ENCODE measurements at places on chromosomes 3 and 15.

- no peak for DNase-seq
These were observed 58.8 kb downstream of the ARHGAP31 start for GRCh38 chr3:119352863-119353527.

GRCh38 chr15:66805202-66805885 lies 103.3 kb downstream of the SMAD6 start:
- DNase-seq: no peak

DNA sequence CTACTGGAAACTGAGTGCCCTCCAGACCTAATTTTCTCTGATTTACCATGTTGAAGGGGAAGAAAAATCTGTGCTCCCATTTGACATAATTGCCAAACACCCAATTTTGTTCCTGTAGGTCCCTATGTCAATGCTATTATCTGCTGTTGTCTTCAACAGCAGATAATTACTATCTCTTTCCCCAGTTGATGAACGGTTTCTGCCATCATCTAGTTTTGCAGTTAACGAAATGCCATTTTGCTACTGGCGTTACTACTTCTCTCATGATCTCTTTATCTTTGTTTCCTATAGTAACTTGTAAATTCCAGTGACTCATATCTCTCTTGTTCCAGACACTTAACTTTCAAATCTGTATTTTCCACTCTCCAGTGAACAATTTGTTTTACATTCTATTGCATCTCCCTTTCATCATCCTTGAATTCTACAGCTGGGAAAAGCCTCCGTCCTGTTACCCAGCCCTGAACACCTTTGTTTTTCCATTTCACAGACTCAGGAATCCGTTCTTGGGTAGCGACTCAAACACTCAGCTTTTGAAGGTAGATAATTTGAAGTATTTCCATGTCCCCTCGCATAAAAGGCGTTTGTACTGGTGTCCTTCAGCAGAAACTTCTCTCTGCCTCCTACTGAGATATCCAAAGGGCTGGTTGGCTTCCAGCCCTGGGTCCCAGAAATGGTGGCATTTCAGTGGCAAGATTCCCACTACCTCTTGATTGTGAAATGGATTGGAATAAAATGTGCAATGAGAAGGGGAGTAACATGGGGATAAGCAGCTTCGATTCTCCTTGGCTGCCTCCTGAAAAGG lies 111.7 kb downstream of the FOXB1 start:
- no peak for DNase-seq

- no peak for DNase-seq
These were observed 389.1 kb upstream of the TPRG1 start for GRCh38 chr3:188782613-188783124.

DNA sequence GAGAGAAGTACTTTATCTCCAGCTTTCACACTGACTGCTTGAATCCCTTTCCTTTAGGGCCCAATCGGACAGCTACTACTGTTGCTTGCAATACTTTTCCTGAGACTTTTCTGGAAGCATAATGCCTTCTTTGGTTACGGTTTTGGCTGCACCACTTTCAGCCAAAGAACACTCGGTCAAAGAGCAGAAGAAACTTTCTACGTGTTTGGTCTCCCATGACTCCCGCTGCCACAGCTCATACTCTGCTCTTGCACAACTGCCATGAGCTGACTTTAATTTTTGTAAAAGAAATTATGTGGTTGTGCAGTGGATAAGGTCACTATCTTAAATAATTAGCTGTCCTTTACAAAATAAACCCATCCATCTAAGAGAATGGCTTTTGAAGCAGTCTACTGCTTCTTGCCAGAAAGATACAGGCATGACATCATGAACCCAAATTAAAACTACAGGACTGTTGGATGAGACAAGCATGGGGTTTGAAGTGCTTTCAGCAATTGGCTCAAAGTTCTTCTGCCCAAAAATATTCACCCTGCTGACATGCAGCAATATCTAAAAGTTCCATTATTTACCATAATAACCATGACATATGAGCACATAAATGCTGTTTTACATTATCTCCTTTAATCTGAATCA lies 42.0 kb downstream of the PROS1 start:
- DNase-seq: no peak

DNA sequence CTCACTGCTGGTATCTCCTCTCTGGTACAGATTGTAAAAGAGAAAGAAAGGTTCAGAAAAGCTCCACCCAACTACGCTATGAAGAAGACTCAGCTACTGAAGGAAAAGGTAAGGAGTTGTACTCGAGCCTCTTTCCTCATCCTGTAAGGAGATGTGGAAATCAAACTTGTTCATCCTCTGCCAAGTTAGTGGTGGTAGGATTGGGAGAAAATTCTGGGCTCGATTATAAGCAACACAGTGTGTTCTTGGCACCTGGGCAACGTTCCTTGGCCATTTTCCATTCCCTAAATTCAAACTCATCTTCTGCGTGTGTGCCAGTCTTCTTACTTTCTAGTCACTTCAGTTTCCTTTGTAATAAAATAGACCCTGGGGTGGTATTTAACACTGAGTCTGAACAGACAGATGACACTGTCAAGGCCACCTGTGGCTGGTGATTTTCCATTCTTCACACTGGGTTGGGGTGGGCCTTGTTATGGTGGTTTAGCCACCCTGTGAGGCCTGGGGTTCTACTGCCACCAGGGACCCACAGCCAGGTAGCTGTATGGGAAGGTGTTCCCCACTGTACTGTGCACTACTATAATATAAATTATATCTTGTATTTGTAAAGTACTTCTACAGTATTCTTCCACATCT lies 17.1 kb upstream of the ITPKA start:
- DNase-seq: no peak

- DNase-seq: no peak
These were observed 12.5 kb downstream of the GLDN start for GRCh38 chr15:51353976-51354375.

DNA sequence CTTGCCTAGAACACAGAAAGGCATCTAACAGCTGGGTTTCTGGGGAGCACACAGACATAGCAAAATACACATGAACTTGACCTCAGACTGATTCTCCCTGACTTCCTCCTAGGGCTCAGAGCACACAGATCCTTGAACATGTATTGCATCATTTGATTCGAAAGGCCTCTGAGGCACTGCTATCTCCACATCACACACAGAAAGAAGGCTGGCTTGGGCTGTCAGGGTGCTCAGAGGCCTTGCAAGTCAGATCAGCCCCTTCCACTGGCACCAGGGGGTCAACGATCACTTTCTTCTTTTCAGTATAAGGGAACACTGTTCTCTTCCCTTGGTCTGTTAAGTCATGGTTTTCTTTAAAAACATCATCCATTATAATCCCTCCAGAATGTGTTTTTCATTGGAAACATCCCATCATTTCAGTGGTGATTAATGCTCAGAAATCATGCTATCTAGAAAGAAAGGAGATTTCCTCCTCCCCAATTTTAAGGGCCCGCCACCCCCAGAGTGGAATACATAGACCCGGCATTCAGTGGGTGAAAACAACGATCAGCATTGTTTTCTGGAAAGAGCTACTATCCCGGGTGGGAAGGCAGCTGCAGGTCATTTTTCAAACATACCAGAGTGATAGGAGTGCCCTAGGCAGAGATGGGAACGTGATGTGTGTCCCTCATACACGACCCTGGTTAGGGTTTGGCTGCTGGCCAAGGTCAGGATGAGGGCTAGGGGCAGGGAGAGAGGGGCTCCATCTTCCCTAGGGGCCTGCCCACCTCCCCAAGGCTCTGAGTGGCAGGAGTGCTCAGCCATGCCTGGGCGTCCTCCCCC lies 253.3 kb upstream of the LYSMD4 start:
- no peak for DNase-seq

- no peak for DNase-seq
These were observed 857.3 kb downstream of the TUSC7 start for GRCh38 chr3:117566926-117567325.

GRCh38 chr3:88991496-88991895 lies 115.9 kb upstream of the EPHA3 start:
- no peak for DNase-seq

DNA sequence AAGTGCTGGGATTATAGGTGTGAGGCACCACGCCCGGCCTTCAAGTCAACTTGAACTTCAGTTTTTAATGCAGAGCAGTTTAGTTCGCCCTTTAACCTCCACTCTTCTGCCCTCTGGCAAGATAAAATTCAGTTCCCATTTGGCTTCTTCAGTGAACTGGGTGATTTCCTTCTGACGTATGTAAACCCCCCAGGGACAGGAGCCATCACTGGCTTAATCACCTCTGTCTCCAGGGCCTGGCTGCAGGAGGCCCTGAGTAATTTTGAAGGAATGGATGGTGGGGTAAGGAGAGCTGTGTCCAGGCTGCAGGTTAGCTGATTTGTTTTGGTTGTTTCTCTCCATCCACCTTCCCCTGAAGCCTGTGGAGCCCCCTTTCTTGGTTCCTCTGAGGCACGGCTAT lies 11.9 kb downstream of the MCM2 start:
- DNase-seq: no peak

- DNase-seq: no peak
These were observed 70.3 kb downstream of the MYLK start for GRCh38 chr3:123813876-123814275.

GRCh38 chr15:51932161-51932560 lies 39.4 kb downstream of the LEO1 start:
- no peak for DNase-seq

GRCh38 chr3:17730318-17730967 lies 12.0 kb downstream of the TBC1D5 start:
- DNase-seq: no peak

DNA sequence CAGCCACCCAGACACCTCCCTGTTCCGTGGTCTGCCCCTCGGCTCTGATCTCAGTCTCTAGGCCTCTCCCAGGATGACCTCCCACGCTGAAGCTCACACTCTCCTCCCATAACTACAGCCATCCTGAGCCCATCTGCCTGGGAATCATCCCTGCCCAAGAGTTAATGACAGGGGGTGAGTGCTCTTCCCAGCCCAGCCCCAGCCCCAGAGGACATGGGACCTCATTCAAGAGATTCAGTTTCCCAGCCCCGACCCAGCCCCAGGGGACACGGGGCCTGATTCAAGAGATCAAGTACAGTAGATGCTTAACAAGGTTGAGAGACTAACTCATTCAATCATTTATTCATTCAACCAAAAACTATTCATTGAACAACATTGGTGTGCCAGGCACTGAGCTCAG lies 272.0 kb downstream of the XXYLT1 start:
- no peak for DNase-seq

- no peak for DNase-seq
These were observed 4.6 kb upstream of the CTNNB1 start for GRCh38 chr3:41194701-41195100.

DNA sequence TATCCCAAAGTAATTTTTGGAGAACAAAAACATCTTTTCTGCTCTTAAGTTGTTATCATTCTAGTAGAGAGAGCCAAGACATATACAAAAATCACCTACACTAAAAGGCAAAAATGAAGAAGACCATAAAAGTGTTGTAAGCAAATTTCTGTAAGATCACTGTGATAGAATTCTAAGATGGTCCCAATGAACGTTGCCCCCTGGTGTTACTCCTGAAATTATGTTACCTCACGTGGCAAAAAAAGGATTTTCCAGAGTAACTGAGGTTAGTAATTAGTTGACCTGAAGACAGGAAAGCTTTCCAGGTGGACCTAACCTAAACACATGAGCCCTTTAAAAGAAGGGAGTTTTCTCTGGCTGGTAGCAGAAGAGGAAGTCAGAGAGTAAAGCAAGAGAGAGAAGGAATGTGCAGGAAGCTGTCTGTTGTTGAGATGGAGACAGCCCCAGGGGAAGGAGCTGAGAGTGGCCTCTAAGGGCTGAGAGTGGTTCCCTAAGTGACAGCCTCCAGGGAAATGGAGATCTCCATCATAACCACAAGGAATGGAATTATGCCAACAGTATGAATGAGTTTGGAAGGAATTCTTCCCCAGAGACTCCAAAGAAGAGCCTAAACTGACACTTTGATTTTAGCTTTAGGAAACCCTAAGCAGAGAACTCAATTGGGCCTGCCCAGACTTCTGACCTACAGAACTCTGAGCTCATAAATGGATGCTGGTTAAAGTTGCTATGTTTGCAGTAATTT lies 205.9 kb downstream of the CD47 start:
- no peak for DNase-seq

GRCh38 chr3:36493051-36493450 lies 112.7 kb downstream of the STAC start:
- DNase-seq: no peak

- DNase-seq: no peak
These were observed 59.4 kb downstream of the HACD2 start for GRCh38 chr3:123525433-123525832.

DNA sequence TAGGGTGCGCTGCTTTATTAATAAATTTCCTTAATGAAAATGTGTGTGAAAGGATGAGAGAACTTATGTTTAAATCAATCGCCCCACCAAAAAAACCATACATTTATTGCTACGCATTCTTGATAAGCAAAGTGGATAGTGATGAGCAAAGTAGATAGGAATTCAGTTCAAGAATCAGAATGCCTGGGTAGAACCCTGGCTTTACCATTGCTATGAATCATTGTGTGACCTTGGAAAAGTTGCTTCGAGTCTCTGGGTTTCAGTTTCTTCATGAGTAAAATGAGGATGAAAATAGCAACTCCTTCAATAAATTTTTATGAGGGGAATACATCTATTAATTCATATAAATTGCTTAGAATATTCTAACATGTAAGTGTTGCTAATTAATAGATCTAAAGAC lies 2.6 kb upstream of the ALCAM start:
- no peak for DNase-seq

- DNase-seq: no peak
These were observed 26.1 kb downstream of the POMGNT2 start for GRCh38 chr3:43079536-43080332.

DNA sequence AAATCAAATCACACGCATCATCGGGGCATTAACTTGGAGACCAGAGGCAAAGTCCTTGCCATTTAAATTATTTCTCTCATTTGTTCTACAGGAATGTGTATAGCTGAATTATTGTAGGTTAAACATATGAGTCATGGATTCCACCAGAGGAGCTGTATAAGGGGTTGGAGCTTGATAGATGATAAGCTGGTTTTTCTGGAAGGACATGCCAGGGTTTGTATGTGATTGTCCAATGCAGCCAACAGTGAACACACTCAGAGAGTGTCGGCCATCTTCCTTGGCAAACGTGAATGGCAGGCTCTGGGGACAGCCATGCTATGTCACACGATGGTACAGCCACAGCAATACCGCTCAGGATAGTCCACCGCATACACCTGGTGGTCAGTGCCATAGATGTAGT lies 25.1 kb downstream of the SSUH2 start:
- DNase-seq: no peak

- DNase-seq: no peak
These were observed 23.0 kb downstream of the CPN2 start for GRCh38 chr3:194328053-194328657.

GRCh38 chr3:149658744-149659497 lies 1.1 kb upstream of the WWTR1 start:
- DNase-seq: no peak

DNA sequence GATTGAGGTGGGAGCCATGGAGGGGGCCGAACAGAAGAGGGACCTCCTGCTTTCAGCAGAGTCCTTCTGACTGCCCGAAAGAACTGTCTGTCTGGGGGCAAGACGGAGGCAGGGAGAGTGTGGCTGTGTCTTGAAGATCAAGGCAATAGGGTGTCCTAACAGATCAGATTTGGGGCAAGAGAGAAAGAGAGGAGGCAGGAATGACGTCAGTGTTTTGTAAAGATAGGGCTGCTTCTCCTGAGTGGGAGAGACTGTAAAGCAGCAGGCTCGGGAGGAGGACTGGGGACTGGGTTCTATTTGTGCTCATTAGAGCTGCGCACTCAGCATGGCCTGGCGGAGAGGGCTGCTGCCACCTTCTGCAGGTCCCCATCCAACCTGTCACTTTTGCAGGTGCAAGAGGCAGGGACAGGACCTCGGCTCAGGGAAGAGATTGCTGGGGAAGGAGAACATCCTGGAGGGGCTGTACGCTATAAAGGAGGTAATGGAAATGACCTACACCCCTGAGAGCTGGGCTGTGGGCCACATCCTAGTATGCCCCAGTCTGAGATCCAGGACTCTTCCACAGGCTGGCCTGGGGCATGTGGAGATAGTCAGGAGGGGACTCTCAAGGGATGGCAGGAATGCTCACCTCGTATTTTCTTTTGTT lies 29.0 kb upstream of the FGD5 start:
- DNase-seq: no peak
